ENCODE measurements at places on chromosomes 12 and 14.

DNA sequence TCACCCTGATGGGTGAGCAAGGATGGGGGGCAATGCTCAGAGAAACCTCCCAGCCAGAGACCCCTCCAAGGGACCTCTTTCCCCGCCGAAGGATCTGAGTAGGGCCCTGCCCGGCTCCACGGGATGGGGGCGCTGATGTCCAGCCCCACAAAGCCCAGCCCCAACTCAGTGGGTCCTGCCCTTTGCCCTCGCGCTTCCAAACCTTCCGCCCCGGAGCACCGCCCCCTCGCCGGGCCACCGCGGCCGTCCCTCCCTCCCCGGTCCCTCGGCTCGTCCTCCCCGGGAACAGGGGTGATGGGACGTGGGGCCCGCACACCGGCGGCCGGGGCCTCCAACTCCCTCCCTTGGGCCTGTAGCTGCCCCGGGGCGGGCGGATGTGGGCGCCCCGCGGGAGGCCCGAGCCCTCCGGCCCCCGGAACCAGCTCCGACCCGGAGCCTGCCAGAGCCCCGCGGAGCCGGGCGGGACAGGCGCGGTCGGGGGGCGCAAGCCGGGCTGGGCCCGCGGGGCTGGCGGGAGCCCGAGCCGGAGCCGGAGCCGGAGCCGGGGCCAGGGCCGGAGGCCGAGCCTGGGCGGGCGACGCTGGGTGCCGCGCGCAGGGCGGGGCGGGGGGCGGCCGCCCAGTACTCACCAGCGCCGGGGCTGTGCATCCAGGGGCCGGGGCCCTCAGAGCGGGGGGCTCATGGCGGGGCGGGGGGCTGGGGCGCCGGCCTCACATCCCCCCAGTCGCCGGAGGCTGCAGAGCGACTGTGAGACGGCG, 386 bp downstream of the HDAC7 start:
- no peak for DNase-seq

- no peak for DNase-seq
Observed at GRCh38 chr12:113425960-113426453, 3.8 kb downstream of the SDSL start.

DNA sequence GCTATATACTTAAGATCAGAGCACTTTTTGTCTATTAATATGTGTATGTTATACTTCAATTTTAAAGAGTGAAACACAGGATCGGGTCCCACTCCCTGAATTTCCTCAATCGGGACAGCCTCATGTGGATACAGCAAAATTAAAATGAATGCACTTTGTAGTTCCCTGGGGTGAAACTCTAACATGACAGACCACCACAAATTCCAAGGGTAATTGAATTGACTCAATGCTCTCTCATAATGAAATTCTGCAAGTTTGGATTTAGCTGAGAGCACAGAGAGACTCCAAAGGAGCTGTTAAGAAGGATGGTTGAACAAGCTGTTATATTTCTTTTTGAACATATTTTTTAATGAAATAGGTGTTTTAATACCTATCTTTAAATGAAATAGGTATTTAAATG, 413.6 kb downstream of the GXYLT1 start:
- no peak for DNase-seq

DNA sequence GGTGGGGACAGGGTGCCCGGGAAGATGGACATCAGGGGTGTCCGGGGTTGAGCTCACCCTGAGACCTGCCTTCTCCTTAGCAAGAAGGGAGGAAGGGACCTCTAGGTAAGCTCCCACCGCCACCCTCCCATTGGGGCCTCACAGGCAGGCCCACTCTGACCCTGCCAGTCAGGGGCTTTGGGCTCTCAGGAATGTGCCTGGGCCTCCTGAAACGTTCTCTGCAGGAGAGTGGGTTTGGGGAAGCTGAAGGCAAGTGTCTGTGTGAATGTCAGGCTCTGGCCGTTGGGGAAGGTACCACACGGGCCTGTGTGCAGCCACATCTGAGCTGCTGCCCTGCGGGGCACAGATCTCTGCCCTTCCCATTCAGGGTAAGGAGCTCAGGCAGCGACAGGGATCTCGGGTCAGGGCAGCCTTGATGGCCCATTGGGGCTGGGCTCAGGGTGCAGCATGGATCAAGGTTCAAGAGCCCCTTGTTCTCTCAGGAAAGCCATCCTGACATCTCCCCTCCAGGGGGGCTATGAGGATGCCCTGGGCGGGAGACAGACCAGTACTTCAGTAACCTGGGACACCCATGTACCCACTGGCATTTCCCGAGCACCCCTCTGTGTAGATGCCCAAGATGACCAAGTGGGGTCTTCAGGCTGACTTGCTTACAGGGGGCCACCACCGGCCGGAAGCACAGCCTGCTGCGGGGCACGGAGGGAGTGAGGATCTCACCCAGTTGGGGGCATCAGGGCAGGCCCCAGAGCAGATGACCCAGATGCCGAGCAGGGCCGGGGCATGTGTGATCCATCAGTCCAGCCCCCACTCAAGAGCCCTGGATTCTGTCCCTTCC, 29.7 kb downstream of the FAM222A start:
- DNase-seq, result no peak
